GM20000 (cell line): ENCODE measurements at places on chromosomes 4 and X.

DNA sequence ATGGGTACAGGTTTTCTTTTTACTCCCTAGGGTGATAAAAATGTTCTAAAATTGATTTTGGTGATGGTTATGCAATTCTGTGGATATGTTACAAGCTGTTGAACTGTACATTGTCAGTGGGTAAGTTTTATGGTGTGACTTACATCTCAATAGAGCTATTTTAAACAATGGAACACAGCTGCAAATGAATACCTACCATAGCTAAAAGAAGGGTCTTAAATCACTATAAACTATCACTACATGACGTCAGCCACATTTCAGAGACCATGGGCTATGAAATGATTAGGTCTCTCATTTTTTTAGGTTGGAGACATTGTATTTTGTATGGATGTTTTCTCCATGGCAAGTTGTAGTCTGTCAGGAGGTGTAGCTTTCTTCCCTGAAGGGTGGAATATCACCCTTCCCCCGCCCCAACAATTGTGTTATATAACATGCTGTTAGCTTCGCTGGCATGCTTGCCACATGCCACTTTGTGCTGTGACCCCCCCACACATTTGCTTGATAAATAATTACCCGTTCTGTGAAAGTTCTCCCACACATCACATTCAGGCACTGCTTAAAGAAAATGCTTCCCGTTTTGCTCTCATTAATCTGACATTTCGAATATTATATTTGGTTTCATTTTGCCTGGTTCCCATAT is 159.7 kb downstream of the ARHGAP10 start:
- no peak for DNase-seq

GRCh38 chr4:144645102-144645630 is 790 bp upstream of the HHIP start:
- DNase-seq, result peak; percentile 29

GRCh38 chrX:9326369-9326768 is 138.5 kb upstream of the TBL1X start:
- DNase-seq, result no peak

GRCh38 chrX:119118780-119119395 is 8.7 kb downstream of the KIAA1210 start:
- peak; percentile 33 for DNase-seq

GRCh38 chrX:103418811-103419340 is 42.5 kb downstream of the BEX3 start:
- DNase-seq, result no peak

GRCh38 chr4:33386764-33387163 is 2666.6 kb downstream of the PCDH7 start:
- no peak for DNase-seq

DNA sequence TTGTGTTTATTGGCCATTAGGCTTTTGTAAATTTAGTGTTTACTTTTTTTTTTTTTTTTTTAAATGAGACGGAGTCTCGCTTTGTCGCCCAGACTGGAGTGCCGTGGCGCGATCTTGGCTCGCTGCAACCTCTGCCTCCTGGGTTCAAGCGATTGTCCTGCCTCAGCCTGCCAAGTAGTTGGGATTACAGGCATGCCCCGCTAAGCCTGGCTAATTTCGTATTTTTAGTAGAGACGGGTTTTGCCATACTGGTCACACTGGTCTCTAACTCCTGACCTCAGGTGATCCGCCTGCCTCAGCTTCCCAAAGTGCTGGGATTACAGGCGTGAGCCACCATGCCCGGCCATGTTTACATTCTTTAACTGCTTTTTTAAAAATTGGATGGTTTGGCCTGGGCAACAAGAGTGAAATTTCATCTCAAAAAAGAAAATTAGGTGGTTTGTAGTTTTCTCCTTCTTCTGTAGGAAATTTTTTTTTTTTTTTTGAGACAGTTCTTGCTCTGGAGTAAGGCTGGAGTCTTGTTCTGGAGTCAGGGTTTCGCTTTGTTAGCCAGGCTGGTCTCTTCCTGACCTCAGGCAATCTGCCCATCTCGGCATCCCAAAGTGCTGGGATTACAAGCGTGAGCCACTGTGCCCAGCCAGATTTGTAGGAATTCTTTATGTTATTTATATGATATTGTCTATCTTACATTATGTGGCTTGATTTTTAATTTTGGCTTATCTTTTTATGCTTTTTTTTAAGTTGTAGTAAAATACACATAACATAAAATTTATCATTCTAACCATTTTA is 15.1 kb downstream of the UBE2K start:
- DNase-seq, result no peak

- no peak for DNase-seq
These were observed 45.5 kb downstream of the FAM9B start for GRCh38 chrX:8988446-8988845.

GRCh38 chr4:113711883-113712662 is 49.5 kb downstream of the CAMK2D start:
- DNase-seq, result no peak

DNA sequence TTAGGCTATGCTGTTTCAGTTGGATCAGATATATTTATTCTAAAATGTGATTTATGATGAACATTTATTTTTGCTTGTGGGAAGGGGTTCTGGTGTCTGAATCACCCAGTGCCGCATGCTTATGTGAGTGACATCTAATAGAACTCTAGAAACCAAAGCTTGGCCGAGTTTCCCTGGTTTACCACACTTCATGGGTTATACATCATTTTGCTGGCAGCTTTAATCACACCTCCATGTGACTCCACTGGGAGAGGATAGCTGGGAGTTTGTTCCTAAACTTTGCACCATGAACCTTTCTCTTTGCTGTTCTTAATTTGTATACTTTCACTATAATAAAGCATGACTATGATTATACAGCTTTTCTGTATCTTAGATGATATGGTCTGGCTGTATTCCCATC is 382.9 kb downstream of the INPP4B start:
- DNase-seq, result no peak

DNA sequence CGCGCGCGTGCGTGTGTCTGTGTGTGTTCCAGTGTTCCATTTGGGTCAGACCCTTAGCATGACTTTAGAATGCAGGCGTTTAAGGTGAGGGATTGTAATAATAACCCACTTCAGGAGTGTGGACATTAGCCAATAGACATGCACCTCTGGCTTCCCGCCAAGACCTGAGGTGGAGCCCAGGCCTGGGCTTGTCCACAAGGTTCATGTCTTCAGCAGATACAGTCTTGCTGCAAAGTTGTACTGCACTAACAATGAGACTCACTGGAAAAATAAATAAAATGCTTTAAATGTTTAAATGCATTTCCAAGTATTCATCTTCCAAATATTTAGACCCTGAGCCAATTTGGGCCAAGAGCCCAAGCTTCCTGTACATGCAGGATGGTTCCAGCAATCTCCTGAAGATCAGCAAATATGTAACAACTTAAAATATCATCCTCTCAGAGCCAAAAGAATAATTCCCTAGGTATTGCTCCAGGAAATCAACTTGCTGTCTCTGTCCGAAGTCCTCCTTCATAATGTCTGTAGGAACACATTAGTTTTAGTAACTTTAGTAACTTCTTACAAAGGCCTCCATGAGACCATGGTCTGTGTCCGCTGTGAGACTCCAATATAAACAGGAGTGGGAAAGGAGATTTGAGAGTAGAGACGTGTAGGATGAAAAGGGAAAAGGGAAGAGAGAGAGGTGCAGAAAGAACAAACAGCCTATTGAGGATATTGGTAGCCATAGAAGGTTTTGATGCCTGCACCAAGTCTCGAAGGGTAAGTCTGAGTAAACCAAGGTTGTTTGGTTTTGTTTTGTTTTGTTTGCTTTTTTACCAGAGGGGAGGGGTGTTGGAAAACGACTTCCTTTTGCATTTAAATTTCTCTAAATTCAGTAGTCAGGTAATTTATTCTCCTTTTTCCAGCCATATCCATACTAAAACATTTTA is 98.5 kb upstream of the KLF3 start:
- no peak for DNase-seq

GRCh38 chr4:8577046-8577445 is 3.1 kb upstream of the GPR78 start:
- DNase-seq, result no peak

DNA sequence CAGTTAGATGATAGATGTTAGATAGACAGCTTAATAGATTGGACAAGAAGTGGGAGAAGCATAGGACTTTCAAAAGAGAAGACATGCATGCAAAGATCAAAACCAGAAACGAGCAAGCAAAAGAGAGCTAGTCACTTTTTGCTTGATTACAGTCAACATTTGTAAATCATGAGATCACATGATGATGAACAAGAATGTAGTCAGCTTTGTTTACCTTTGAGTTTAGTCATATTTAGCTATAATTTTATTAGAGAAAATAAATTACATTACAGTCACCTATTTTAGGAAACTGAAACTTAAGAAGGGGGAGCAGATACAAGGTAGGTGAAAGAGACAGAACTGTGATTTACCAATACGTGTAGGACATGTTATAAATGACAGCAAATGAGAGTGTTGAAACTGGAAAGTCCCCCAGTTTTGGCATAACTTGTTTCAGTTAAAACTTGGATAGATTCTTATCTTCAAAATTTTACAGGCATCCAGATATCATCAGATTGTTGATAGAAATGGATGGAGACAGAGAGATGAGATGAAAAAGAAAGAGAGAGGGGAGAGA is 1083.1 kb upstream of the PCDH10 start:
- no peak for DNase-seq

DNA sequence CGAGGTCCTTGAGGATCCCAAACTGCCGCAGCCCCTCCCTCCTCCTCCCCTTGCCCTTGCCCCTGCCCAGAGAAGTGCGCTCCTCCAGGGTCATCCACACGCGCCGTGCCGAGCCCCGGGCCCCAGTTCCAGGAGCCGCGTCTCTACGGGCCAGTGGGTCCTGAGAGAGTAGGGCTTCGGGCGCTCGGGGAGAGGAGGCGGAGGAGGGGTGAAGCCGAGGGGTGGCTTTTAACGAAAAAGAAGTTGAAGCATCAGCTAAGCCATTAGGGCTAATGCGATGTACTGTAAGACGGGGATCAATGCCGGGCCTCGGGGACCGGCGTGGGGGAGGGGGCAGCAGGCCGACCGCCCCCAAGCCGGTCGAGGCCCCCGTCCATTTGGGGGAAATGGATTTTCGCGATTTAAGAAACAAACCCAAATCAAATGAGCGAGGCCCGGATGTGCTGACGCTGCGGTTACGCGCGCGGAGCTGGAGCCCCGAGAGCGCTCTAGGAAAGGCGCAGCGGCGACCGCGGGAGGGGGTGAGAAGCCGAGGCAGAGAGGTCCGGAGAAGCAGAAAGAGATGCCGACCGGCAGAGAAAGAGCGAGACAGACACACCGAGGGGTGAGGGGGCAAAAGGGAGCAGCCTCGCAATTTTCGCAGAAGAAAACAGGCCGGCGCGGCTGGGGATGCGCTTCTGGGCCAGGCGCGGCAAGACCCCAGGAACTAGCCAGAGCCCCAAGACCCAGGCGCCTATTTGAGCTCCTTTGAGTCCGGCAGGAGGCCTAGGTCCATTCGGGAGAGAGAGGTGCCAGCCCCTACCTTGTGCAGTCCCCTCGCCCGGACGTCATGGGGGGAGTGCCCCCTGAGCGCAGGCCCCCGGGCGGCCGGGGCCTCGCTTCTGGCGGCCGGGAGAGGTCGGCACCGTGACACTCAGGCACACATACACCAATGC is 13.6 kb downstream of the HMX1 start:
- DNase-seq, result no peak

GRCh38 chr4:78217557-78217956 is 160.4 kb downstream of the FRAS1 start:
- DNase-seq, result no peak

DNA sequence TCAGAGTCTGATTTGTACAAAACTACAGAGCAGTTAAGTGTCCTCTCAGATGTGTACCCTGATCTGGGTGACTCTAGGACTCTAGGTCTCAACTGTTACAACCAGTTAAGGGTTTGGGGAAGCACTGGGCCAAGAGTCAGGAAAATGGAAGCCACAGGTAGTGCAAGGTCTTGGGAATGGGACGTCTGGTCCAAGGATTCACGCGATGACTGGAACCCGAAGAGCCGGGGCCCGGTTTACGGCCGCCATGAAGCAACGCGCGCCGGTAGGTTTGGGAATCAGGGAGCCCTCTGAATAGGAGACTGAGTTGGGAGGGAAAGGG is 321 bp upstream of the HPRT1 start:
- DNase-seq, result no peak

DNA sequence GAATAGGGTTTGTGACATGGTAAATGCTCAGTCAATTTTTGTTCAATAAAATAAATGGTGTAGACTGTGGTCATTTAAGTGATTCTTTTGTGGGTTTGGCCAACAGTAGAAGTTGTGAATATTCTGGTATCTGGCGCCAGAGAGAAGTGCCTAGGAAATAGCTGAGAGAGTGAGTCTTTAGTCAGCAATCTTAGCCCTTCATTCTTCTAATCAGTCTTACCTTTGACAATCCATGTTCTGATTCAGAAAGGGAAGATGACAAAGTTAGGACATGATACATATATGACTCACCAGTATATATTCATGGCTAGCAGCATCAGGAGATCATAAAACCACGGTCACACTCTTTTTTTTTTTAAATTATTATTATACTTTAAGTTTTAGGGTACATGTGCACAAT is 141.8 kb upstream of the PCDH18 start:
- DNase-seq, result no peak

GRCh38 chr4:99062120-99062519 is 26.5 kb downstream of the ADH5 start:
- DNase-seq, result no peak

DNA sequence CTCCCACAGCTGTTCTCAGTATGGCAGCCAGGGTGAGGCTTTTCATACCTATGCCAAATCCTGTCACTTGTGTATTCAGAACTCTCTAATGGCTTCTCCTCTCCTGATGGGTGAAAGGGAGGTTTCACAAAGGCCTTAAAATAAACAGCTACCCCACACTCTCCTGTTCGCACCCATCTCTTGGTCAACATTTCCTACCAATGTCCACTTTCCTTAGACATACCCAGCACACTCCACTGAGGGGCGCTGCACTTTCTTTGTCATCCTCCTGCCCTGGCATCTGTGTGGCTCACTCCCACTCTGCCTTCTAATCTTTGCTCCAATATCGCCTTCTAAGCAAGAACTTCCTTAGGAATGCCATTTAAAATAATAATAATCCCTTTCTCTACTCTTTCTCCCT is 313.3 kb downstream of the PPP3CA start:
- no peak for DNase-seq

GRCh38 chr4:84966382-84967242 is at the start of gene WDFY3:
WDFY3 (minus strand) TSS chr4:84966690; CDS start chr4:84860591, 106,099 bp downstream.
- DNase-seq, result peak; percentile 55

GRCh38 chr4:167031534-167032156 is 202.6 kb downstream of the SPOCK3 start:
- no peak for DNase-seq

DNA sequence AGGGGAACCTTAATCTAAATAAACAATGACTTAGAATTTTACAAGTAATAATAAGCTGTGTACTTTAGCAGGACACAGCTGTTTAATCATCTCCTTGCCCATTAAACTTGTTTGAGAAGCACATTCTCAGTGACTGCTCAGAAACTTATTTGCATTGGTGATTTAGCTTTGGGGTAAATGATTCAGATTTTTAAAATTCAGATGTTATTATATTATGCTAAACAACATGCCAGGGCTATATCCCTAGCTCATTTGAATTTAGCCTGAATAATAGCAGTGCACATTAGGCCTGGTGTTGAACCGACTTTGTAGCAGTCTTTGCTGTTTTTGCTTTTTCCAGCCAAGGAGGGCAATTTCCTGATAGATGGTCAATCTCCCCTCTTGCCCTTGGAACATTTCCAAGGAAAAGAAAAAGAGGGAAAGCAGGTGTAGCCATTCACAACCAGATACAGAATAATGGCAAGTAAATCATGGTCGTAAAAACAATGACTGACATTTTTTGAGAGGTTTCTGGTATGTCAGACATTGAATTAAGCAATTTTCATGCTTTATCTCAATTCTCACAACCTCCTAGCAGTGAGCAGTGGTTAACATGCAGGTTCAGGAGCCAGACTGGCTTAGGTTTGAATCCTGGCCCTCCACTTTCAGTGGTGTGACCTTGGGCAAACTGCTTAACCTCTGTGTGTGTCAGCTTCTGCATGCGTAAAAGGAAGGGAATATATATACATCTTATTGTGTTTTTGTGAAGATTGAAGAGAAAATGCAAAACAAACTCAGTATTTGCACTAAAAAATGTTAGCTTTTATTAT is 16.8 kb downstream of the ARHGEF38 start:
- DNase-seq, result no peak
